ENCODE measurements at places on chromosomes 5 and 9. TPM values are rescaled to one million over a fixed set of nuclear protein-coding genes. Genes with fewer than 3 reads are reported as not detected.

- H3K27me3 ChIP-seq = peaks cover 12% of the 10 kb centered on the region
- no peak overlapping the region for H3K27ac ChIP-seq
- H3K4me3 ChIP-seq = no peak overlapping the region
- H3K4me1 ChIP-seq = no peaks in the 10 kb centered on the region
- no peaks in the 10 kb centered on the region for H3K36me3 ChIP-seq
Measured at GRCh38 chr5:13957032-13957645, 12.7 kb upstream of the DNAH5 start.

DNA sequence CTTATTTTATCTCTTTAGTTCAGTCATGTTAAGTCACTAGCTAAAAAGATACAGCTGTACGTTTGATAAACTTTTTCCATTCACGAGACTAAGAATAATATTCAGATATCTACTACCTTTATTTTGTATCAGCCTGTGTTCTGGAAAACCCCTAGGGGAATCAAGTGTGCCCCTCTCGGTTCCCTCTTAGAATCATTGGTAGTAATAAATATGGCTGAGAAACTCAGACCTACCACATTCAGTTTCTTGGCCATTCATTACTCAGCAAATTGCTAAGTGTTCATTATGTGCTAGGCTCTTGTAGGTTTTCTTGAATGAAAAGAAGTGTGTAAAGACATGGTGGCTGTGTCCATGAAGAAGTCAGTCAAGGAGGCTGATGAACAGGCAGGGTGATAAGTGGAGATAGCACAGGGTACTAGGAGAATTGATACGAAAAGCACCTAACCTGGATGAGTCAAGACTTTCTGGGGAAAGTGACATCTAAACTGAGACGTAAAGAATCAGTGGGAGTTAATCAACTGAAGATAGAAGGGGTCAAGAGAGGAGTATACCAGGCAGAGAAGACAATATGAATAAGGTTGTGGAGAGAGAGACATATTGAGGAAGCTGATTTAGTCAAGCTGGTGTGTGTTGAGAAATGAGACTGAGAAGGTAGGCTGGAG is 86.2 kb downstream of the CSNK1G3 start:
- no peaks in the 10 kb centered on the region for H3K27me3 ChIP-seq
- no peak for DNase-seq
- H3K4me3 ChIP-seq = peak overlapping the region; percentile 33

GRCh38 chr9:103702572-103702971 is 391.5 kb upstream of the SMC2 start:
- no peak for DNase-seq
- H3K4me3 ChIP-seq = no peak overlapping the region
- H3K27ac ChIP-seq = no peak overlapping the region
- H3K36me3 ChIP-seq = no peaks in the 10 kb centered on the region
- no peaks in the 10 kb centered on the region for H3K27me3 ChIP-seq

- no peak within 1 kb of the TSS for H3K4me3 ChIP-seq
- DNase-seq = no peak
- H3K27me3 ChIP-seq = peaks cover 22% of the 10 kb centered on the region
Measured at GRCh38 chr5:141192110-141192725, at the start of gene PCDHB10. TSS of gene PCDHB10 (plus strand) at chr5:141192353. CDS start at chr5:141192553, 200 bp downstream.

- H3K27me3 ChIP-seq = peaks cover 54% of the 10 kb centered on the region
- DNase-seq = no peak
- H3K27ac ChIP-seq = no peak overlapping the region
- peaks cover 10% of the 10 kb centered on the region for H3K4me1 ChIP-seq
- H3K4me3 ChIP-seq = peak overlapping the region; percentile 73
Measured at GRCh38 chr5:75054134-75054930, 2.0 kb upstream of the GCNT4 start.

DNA sequence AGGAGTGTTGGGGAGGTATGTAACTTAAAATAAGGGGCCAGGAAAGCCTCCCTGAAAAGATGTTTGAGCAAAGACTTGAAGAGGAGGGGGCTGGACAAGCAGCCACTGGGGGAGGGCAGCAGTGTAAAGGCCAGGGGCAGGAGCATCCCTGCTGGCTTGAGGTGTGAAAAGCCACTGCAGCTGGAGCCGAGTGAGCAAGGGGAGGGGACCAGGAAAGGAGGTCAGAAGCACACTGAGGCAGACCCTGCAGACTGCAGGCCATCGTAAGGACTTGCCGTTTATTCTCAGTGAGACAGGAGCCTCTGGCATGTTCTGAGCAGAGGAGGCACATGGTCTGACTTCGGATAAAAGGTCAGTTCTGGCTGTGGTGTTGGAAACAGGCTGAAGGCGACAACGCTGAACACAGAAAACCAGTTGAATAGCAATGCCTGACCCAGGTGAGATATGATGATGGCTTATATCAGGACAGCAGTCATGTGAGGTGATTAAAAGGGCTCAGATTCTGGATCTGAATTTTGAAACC is 10.2 kb upstream of the ERGIC1 start:
- H3K27ac ChIP-seq = no peak overlapping the region
- no peak for DNase-seq
- no peaks in the 10 kb centered on the region for H3K27me3 ChIP-seq
- no peaks in the 10 kb centered on the region for H3K36me3 ChIP-seq
- H3K4me1 ChIP-seq = no peaks in the 10 kb centered on the region

GRCh38 chr5:43484106-43484849 is 613 bp upstream of the TMEM267 start:
- no peaks in the 10 kb centered on the region for H3K27me3 ChIP-seq
- peak; percentile 78 for DNase-seq
- peak overlapping the region; percentile 95 for H3K4me3 ChIP-seq
- peaks cover 13% of the 10 kb centered on the region for H3K36me3 ChIP-seq
- peaks cover 33% of the 10 kb centered on the region for H3K4me1 ChIP-seq

- no peaks in the 10 kb centered on the region for H3K4me1 ChIP-seq
- no peak overlapping the region for H3K4me3 ChIP-seq
- no peak overlapping the region for H3K27ac ChIP-seq
Measured at GRCh38 chr9:76107482-76107881, 217.0 kb downstream of the PCSK5 start.

- DNase-seq = no peak
- H3K27me3 ChIP-seq = peaks cover 2% of the 10 kb centered on the region
- H3K4me1 ChIP-seq = no peaks in the 10 kb centered on the region
- no peaks in the 10 kb centered on the region for H3K36me3 ChIP-seq
- no peak overlapping the region for H3K27ac ChIP-seq
Measured at GRCh38 chr9:110427497-110428104, 89.9 kb upstream of the TXNDC8 start.

DNA sequence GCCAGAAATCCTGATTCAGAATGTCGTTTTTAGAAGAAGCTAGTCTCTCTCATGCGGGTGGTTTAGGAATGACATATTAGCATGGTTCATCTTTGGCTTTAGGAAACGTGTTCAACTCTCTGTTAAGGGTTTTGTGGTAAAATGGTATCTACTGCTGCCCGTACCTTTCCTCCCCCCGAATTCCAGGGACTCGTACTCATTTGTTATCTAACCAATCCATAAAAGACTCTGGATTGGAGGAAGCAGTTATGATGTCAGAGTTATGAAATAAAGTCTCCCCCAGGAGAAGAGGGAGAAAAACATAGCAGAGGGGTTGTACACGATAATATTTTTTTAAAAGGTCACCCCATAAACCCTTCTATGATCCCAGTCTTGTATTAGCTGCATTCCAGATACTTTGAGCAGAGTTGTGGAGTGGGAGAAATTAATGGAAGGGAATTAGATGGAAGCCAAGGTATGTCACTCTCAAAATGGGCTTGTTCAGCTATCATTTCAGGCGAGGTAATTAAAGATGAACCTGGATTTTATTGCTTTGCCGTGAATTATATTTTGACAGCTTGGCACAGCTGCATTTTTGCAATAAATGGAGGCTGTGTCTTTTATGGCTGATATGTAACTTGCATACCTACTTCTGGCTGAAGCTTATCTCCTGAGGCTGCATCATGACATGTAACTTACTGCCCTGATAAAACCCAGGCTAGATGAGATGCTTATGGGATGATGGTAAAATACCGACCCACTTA is 31.3 kb downstream of the RAI14 start:
- H3K4me1 ChIP-seq = no peaks in the 10 kb centered on the region
- H3K4me3 ChIP-seq = no peak overlapping the region
- H3K27ac ChIP-seq = no peak overlapping the region
- no peak for DNase-seq
- H3K27me3 ChIP-seq = no peaks in the 10 kb centered on the region

LCN1 gene
- not detected for total RNA-seq

UBAP1 gene
- 30.6 TPM for total RNA-seq

PCDHB9 gene
- total RNA-seq = 0.27 TPM

HEMGN gene
- total RNA-seq = not detected

CCL19 gene
- not detected for total RNA-seq

GABRB2 gene
- total RNA-seq = 0.29 TPM

PLAC8L1 gene
- total RNA-seq = 0.37 TPM

IFNK gene
- total RNA-seq = not detected
